ENCODE measurements at places on chromosomes 11 and 22.

DNA sequence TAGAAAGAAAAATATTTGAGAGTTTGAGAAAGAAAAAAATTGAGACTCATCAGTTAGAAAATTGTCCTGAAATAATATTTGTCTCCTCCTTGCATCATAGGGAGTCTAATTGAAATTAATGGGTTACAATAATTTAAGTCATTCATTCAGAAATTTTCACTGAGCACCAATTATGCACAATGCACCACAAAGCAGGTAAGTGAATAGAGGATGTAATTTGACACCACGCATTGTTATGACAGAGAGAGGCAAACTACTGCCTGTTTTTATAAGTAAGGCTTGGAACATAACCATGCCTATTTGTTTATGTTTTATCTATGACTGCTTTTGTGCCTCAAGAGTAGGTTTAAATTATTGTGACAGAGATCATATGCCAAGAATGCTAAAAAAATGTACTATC is 537.9 kb upstream of the FAT3 start:
- no peak for DNase-seq

- DNase-seq: no peak
Measured at GRCh38 chr22:37751449-37752188, 54.8 kb downstream of the TRIOBP start.

- no peak for DNase-seq
Measured at GRCh38 chr11:95325777-95326258, 94.8 kb upstream of the SESN3 start.

- DNase-seq: no peak
Measured at GRCh38 chr11:128627666-128628324, 40.4 kb upstream of the ETS1 start.

DNA sequence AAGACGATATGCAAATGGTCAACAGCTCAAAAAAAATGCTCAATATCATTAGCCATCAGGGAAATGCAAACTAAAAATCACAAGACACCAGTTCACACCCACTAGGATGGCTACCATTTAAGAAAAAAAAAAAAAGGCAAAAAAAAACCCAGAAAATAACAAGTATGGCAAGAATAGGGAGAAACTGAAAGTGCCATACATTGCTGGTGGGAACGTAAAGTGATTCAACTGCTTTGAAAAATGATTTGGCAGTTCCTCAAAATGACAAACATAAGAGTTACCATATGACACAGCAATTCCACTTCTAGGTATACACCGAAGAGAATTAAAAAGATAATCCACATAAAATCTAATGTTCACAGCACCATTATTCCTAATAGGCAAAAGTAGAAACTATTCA is 47.5 kb downstream of the PICALM start:
- no peak for DNase-seq

- no peak for DNase-seq
Measured at GRCh38 chr11:2036863-2037486, 39.3 kb upstream of the H19 start.

Measured in globus pallidus (tissue), 1 donor.